ENCODE measurements at places on chromosomes 6 and 20.

DNA sequence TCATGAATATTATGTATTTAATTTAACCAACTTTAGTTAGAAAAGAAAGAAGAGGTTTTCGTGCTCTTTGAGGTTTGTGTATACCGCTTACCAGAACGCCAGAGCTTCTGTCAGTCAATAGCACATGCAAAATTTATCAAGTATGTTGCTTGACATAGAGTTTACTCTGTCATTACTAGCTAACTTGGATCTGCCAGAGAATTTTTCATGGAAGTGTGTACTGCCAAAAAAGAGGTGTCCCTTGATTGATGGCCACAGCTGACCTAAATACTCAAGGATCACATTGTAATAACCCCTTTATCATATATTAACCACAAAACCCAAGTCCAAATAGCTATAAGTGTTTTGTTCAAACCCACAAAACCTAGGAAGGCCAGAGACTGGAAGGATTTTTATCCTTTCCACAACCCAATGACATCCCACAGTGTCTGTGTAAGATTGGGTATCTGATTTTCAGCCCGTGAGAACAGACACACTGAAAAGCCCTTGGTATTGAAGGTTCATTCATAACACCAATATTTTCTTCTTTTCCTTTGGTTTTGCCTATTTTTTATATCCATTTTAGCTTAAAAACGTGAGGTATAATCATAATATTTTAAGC, 194.0 kb upstream of the EYA4 start:
- no peak for DNase-seq

- DNase-seq: no peak
Measured at GRCh38 chr6:54451516-54451915, 143.3 kb downstream of the TINAG start.

DNA sequence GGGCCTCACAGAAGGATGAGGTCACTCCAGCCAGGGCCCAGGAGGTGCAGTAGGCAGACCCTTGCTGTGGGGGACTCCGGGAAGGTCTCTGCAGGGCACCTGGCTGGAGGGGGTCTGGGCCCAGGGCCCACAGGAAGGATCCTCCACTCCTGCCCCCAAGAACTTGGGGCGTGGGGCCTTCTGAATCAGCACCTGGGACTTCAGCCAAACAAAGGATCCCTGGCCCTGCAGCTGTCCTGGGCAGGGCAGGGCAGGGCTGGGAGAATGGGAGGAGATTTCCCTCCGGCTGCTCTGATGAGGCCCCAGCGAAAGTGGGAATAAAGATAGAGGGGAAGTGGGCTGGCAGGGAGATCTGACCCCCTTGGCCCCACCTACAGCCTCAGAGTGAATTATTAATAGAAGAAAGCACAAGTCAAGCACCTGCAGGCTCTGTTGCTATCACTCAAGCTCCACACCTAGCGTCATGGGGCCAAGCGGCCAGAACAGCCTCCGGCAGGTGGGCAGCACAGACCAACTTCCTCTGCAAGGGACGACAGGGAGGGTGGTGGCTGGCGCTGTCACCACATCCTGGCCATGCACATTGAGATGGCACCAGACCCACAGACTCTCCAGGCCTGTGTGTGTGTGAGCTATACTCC, 61.6 kb upstream of the MRPS10 start:
- DNase-seq: no peak

DNA sequence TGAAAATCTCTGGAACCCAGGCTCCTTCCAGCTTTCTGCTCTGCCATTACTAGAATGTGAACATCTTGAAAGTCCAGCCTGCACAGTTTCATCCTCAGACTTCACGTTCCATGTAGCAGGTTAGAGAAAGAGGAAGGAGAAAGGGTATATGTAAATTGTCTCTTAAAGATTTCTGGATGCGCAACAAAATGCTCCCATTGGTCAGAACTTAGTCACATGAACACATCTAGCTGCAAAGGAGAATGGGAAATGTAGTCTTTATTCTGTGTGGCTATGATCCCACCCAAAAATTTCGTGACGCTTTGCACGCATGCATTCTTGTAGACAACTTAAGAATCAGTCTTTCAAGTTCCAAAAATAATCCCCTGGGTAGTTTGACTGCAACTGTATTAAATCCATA, 46.4 kb upstream of the CHD6 start:
- no peak for DNase-seq

DNA sequence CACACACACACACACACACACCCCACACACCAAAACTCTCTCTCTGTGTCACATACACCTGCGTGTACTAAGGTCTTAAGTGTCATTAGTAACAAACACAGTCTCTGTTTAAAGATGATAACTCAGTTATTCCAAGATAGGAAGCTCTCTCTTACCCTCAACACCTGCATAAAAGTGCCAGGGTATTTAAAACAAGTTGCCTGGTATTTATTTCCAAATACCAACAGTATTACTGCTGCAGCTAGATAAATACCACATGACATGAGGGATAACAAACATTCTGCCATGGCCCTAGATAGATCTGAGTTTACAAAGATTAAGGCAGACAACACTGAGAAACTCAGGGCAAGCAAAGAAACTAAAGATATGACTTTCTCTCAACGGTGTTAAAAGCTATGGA, 118.5 kb downstream of the SIM1 start:
- DNase-seq: no peak

GRCh38 chr6:63611560-63611959, 24.0 kb upstream of the PHF3 start:
- DNase-seq: no peak

GRCh38 chr6:153412519-153412918, 281.4 kb upstream of the RGS17 start:
- DNase-seq: no peak

DNA sequence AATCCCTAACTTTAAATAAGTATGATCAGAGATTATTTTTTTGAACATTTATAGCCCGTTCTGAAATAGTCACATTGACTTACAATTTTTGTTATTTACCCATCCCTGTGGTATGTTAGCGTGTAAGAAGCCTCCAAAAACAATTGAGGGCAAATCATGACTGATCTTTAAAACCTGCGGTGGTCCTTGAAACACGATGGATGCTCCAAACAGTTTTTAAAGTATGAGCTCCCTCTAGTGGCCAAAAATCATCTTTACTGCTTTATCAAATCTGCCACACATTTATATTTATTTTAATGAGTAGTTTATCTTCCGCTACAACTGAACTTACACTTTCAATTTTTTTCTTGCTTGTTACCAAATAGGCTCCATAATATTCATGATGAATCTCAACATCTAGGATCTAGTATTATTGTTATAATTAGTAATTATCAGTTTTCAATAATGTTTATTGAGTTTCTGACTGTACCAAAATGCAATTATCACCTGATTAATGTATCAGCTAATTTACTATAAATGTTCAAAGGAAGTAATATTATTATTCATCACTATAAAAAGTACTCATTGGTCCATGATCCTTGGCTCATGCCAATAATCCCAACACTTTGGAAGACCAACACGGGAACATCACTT, 52.2 kb downstream of the MARCKS start:
- DNase-seq: no peak

GRCh38 chr6:142280265-142280664, 21.5 kb upstream of the ADGRG6 start:
- DNase-seq: no peak

- no peak for DNase-seq
Measured at GRCh38 chr6:139996253-139996834, 621.9 kb upstream of the CITED2 start.

DNA sequence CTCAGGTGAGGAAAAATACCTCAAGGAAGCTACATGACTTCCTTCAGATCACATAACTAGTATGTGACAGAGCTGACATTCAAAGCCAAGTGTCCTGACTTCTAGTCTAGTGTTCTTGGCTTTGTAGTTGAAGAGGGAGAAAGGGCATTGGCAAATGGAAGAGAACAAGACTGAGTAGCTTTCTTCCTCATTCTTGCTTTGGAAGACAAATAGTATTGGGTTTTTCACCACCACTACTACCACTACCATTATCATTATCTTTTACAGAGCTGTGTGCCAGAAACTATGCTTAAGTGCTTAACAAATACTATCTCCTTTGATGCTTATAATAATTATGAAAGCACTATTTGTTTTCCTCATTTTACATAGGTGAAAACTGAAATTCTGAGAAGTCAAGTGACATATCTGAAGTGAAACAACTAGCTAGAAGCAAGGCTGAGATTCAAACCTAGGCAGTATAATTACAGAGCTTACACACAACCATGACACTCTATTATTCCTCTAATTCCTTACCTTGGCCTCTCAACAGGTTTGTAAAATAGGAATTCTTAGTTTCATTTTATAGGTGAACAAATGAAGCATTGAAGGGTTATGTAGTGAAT, 6.8 kb downstream of the ACSS2 start:
- no peak for DNase-seq

- no peak for DNase-seq
Measured at GRCh38 chr6:75483136-75483952, 10.3 kb downstream of the FILIP1 start.

- no peak for DNase-seq
Measured at GRCh38 chr20:8805737-8806442, 263.0 kb upstream of the PLCB4 start.

- DNase-seq: no peak
Measured at GRCh38 chr6:4370066-4370465, 234.7 kb upstream of the ECI2 start.

- DNase-seq: no peak
Measured at GRCh38 chr6:51105357-51105756, 286.7 kb downstream of the TFAP2B start.

- DNase-seq: no peak
Measured at GRCh38 chr20:24659835-24660234, 190.4 kb downstream of the SYNDIG1 start.

GRCh38 chr6:123994891-123995635, 191.4 kb downstream of the NKAIN2 start:
- DNase-seq: no peak

DNA sequence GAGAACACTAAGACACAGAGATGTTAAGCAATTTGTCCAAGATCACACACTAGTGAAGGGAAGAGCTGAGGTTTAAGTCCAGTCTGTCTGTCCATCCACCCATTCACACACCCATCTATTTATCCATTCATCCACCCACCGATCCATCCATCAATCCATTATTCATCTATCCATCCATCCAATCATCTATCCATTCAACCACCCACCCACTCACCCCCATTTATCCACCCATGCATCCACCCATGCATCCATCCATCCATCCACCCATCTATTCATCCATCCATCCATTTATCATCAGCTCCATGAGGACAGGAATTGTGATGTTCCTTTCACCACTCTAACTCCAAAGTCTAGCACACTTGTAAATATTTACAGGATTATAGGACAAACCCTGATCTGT, 242.3 kb upstream of the PMEPA1 start:
- DNase-seq: no peak

DNA sequence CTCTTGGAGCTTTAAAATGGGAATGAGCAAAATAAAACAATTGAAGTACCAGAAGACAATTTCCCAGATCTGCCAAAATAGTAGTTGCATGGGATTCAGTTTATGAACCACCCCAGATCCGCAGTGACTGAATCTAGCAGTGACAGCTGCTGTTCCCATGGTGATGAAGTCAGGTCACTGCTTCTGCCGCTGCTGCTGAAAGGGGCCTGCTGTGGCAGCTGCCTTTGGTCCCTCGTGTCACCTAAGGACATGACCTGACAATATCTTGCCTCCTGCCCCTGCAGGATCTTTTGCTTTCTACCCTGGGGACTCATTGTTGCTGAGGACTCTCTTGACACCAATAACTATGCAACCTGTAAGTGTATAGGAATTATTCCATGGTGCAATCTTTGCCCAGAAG, 34.3 kb upstream of the OGFRL1 start:
- DNase-seq: no peak

DNA sequence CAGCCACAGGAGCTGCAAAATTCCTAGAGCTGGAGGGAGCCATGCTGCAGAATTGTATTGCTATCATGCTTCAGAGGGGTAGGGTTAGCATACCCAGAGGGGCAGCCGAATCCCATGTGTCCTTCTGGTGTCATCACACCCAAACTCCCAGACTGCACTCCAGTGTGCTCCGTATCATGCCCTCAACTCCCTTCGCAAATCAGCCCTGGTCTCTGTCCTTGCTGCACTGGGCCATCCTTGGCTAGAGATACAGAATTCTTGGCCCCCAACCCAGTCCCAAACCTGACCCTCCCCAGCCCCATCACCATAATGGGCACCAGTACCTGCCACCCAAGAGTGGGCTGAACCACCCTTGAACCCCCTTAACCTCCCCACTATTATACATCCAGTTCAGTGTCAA, 138.3 kb downstream of the ANKRD60 start:
- DNase-seq: no peak

GRCh38 chr6:2531426-2532215, 219.1 kb downstream of the MYLK4 start:
- DNase-seq: no peak

GRCh38 chr6:22328474-22328873, 31.6 kb upstream of the PRL start:
- no peak for DNase-seq

- no peak for DNase-seq
Measured at GRCh38 chr6:33029328-33030184, 20.2 kb upstream of the HLA-DOA start.

DNA sequence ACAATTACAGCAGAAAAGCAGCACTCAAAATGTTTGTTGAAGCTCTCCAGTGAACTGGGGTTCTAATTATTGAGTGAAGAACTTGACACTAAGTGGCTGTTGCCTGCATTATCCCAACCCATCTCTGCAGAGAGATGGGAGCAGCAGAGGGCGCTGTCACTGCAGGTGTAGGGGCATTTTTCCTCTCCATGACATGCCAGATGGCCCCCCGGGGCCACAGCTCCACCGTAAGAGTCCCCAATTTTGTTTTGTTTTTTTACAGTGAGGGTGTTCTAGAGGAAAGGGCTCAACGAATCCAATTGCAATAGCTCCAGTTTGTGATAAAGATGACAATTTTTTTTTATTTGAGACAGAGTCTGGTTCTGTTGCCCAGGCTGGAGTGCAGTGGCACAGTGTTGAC, 1.9 kb upstream of the FUCA2 start:
- DNase-seq: no peak

DNA sequence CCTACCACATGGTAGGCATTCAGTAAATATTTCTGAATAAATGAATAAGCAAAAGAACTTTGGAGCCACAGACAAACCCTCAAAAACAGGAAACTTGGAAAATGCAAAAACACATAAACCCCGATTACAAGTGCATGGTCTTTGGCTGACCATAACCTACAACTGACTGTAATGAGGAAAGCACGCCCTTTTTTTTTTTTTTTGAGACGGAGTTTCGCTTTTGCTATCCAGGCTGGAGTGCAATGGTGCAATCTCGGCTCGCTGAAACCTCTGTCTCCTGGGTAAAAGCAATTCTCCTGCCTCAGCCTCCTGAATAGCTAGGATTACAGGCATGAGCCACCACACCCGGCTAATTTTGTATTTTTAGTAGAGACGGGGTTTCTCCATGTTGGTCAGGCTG, 11.9 kb upstream of the LATS1 start:
- DNase-seq: no peak

DNA sequence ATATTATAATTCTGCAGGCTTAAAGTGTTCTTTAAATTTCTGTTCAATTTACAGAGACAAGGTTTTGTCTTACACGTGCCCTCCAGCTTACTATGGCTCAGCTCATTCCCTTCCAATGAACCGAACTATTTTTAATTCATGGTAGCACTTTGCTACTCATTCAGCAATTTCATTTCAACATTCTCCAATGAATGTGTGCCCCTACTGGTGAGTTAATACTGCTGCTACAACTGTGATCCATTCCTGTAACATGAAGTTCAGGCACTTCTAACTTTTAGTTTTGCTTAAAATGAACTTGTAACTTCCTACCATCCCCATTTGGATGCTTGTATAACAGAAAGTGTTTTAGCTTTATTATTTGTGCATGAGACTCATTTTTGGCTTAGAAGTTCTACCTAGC, 99.7 kb downstream of the F13A1 start:
- DNase-seq: no peak
